Stimulated activated CD8-positive, alpha-beta memory T cell treated with anti-CD3 and anti-CD28 coated beads, Interleukin-7, amount 100 ng/mL, for 1 hour (primary cell): ENCODE measurements at places on chromosomes 7 and 10.

- DNase-seq = no peak
Observed at GRCh38 chr7:63054191-63054661, 944.4 kb upstream of the ZNF722 start.

- DNase-seq = no peak
Observed at GRCh38 chr10:86708068-86708782, 39.9 kb downstream of the LDB3 start.

DNA sequence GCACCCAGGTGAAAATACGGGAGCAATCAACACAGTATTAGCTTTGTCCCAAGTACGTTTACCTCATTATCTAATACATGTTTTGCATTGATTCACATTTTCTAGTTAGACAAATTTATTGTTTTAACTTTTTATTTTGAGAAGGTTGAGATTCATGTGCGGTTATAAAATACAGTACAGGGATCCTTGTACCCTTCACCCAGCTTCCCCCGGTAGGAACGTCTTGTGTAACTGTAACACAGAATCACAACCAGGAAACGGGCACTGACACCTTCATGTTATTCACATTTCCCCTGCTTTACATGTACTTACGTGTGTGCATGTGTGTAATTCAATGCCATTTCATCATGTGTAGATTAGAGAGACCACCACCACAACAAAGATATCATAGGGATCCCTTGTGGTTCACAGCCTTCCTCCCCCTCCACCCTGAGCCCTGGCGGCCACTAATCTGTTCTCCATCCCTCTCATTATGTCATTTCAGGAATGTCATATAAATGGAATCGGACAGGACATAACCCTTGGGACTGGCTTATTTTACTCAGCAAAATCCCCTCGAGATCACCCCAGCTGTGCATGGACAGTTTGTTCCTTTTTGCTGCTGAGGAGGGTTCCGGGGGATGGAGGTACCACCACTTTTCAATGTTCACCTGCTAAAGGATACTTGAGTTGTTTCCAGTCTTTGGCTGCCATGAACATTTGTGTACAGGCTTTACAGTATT, 46.5 kb upstream of the C10orf71 start:
- DNase-seq = no peak

GRCh38 chr10:31888442-31888841, 40.2 kb downstream of the ARHGAP12 start:
- DNase-seq = no peak

DNA sequence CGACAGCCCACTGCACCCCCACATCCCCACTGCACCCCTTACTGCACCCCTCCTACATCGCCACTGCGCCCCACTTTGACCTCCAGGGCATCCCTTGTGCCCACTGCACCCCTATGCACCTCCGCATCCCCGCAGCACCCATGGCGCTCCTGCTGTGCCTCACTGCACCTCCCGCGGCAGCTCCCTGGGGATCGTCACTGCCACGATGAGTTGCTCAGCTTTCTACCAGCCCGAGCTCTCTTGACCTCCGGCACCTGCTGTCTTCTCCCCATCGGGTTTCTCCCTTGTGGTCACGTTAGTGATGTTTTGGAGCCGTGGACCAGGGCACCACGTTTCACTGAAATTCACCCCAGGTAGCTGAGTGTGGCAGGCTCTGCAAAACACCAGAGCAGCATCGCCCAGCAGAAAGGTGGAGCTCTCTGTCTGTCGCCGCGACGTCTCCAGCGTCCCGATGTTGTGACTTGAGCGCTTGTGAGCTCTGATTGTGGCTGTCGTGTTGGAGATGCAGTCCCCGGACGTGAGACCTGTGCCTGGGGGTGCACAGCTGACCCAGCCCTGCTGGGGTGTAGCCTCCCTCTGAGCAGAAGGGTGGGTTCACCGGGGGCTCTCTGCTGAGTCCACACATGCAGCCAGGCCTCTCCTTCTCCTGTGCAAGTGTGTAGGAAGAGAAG, 147.7 kb downstream of the DNAJB6 start:
- no peak for DNase-seq

GRCh38 chr7:115110523-115110922, 188.6 kb downstream of the MDFIC start:
- no peak for DNase-seq

DNA sequence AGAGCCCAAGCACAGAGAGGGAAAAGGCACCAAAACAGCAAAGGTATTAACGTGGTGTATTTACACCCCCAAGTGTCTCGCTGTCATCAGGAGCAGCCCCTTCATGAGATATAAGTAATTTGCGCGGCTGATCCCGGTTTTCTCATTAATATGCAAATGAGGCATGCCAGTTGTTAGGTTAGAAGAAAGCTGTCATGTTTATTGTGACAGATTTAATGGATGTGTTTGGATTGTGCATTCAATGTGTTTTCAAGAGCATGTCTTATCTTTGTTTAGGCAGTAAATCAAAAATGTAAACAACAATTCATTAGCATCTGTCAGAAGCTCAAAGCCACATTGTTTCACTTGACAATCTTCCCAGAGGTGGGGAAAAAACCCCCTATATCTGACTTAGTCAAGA, 56.5 kb upstream of the CTBP2 start:
- no peak for DNase-seq

GRCh38 chr7:100726996-100727761, 6.2 kb upstream of the ZAN start:
- no peak for DNase-seq

DNA sequence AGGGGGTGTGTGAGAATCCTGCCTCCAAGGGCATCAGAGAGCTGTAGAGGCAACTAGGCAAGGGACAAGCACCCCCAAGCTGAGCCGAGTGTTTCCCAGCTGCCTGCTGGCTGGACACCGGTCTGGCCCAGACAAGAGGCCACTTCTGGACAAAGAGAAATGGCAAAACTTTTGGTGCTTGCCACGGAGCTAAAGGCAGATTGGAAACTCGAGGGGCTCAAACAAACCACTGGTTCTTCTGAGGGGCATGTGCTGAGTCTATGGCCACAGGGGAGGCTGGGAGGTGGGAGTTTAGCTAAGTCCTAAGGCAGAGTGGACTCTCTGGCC, 66.5 kb upstream of the INPP5A start:
- no peak for DNase-seq

DNA sequence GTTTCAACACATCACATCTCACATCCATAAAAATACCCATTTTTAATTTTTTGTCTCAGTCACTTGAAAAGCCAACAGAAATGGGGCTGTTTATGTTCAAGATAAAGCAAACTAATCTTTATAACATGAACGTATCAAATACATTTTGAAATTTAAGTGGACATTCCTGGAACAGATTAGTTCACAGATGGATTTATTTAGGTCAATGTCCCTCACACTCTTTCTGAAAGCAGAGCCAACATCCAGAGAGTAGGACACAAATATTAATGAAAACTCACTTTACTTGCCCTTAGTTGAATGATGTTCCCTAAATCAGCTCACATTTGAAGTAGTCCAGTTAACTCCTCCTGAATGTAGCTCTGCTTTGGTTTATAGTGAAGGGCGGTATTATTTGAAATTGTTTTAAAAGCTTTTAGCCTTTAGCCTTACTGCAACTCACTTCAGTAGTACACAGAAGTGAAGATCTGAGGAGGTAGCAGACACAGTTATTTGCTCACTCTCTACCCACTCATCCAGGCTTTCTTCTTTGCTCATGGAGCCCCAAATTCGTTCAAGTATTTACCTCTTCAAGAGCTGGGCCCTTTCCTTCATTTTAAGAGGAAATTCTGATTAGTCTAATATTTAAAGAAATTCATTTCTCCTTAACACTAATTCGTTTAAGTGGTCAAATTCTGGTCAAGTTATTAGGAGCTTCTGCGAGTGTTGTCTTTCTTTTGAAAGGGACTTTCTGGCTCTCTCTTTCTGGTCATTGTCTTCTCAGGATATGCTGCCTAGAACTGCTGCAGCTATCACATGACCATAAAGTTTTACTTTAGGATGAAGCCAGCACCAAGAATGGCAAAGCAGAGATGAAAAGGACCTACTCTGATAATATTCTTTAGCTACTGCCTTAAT, 180.6 kb upstream of the AGR3 start:
- no peak for DNase-seq

GRCh38 chr7:75928568-75928914, 13.6 kb downstream of the POR start:
- no peak for DNase-seq

DNA sequence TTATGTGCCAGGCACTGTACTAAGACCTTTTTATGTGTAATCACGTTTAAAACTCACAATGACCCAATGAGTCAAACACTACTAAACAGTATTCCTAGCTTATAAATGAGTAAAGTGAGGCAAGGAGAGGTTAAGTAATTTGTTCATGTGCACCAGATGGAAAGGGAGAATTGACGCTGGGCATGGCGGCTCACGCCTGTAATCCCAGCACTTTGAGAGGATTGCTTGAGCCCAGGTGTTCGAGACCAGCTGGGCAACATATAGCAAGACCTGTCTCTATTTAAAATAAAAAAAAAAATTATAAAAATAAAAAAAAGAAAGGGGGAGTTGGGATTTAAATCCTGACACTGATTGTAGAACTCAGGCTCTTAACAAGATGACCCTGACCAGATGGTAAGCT, 46.7 kb upstream of the DLG5 start:
- no peak for DNase-seq

DNA sequence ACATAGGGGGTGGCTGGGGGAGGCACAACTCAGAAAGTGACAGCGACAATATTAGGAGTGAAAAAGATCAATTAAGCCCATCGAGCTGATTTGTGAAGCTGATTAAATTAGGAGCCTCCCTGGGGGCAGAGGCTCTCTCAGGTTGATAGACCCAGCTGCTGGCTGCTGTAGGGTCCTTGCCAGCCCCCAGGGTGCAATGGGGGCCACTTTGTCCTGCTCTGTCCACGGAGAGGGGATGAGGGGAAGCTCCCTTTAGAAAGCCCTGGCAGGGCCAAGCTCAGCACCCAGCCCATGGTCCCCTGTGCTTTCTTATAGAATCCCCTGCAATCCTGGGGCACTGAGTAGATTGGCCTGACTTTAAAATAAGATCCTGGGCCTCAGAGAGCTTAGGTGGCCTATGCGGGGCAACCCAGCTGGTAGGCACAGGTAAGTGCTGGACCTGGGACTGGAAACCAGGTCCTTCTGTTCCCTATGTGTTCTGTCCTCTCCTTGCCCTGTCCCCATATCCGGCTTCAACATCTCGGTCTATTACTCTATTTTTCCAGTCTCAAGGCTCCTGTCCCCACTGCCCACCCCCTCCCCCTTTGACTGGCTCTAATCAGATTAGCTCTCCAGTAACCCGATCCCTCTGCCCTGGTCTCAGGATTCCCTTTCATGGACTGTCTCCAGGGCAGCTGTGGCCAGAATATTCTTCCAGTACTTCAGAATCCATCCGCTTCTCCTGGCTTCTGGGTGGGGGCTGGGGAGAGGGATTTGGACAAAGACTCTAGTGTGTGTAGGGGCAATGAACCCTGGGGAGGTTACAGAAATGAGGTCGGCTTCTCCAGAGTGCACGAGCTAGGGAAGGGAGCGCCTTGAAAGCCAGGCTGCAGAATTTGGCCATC, 259.6 kb downstream of the RPS24 start:
- no peak for DNase-seq

DNA sequence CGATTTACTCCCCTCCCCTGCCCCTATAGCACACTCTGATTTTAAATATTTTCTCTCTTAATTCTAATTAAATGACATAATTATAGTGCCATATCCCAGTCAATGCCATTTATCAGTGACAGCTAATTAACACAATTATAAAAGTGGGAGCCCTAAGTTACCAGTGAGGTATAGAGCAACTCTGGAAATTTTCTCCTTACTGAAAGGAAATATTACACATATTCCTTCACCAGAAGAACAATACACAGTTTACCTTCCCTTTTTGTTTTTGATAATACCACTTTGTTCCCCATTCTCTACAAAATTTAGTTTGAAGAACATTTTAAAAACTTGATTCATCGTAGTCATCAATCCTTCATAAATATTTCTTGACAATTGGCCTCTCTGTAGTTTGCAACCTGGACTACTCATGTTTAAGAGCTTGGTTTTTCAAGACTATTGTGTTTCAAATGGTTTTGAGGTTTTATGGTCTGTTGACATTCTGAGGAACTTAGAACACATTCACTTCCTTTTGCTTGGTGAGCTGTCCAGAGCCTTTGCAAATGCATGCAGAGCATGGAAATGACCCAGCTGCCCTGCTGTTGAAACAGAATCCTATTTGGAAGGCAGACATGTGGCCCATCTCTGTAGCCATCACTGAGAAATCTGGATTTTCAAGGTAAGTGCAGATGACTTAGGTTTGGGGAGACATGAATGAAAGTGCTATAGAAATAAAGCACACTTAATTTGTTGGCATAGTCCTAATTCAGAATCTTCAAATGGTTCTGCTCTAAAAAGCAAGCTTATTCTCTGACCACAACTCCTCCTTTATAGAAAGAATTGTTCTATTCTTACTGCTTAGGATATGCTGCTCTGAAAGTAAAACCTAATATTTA, at the start of gene GPR141:
Gene GPR141 (plus strand): TSS at position 521 of the 875 bp plus-strand sequence. CDS start 56,628 bp downstream, outside the sequence.
- DNase-seq = no peak

- DNase-seq = no peak
Observed at GRCh38 chr10:33913194-33913593, 578.7 kb upstream of the NRP1 start.

- no peak for DNase-seq
Observed at GRCh38 chr10:30285970-30286369, 63.1 kb downstream of the MTPAP start.

- no peak for DNase-seq
Observed at GRCh38 chr10:120514035-120514620, 57.1 kb downstream of the PLPP4 start.

DNA sequence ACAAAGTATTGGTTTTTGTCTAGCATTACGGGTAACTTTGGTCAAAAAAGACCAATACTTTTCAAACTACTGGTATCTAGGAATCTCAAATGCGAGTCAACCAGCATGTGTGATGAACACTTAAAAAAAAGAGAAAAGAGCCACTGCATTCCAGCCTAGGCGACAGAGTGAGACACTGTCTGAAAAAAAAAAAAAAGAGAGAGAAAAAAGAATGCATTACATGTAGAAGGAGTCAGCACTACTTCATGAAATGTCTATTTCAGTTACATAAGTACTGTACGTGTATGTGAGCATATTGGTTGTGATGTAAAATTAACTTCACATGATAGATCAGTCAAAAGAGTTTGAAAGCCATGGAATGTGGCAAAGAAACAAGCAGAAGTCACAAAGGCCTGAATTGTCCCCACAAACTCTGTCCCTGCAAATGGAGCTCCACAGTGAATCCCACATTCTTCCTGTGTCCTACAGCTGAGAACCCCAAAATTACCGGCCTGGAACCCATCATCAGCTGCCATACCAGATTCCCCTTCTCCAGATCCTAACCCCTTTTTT, 1.6 kb downstream of the DENND11 start:
- DNase-seq = no peak

- no peak for DNase-seq
Observed at GRCh38 chr7:127654404-127655394, 2.7 kb downstream of the SND1 start.

GRCh38 chr10:83691791-83692596, 447.3 kb upstream of the GHITM start:
- DNase-seq = no peak

- no peak for DNase-seq
Observed at GRCh38 chr7:149724661-149725425, 48.5 kb downstream of the ZNF467 start.
